ENCODE measurements at places on chromosomes 6 and 20.

GRCh38 chr6:83313882-83314281 lies 117.0 kb downstream of the ME1 start:
- no peak for DNase-seq

DNA sequence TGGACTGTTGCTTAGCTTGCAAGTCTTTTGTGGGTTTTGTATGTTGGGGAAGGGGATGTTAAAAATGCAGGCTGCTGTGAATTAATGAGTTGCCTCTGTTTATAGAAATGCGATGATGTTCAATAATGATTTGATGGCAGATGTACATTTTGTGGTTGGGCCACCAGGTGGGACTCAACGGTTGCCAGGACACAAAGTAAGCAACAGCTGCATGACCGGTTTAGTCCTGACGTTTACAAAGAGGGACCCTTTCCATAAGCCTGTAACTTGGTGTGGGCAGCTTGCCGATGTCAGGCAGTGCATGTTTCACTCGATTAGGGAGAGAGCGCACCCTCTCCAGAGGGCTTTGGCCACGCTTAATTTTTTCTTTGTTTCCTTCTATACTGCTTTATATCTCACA lies 1.3 kb downstream of the BTBD3 start:
- DNase-seq, result no peak

DNA sequence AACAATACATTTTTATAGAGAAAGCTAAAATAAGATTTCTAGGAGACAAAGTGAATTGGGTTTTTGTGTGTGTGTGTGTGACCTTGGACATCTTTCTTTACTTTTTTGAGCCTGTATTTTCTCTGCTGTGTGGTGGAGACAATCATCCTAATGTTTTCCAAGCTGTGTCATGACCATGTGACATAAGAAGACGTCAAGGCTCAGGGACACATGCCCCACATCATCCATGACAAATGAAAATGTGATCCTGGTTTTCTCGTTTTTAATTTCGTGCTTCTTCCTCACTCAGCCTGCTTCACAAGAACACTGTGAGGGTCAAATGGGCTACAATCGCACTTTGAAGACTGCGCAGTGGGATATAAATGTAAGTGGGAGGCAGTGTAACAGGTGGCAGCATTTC lies 3.9 kb upstream of the BTNL2 start:
- no peak for DNase-seq

GRCh38 chr6:35451354-35452182 lies 570 bp upstream of the FANCE start:
- no peak for DNase-seq

- DNase-seq, result no peak
These were observed 12.6 kb upstream of the ADA start for GRCh38 chr20:44664131-44664530.

- DNase-seq, result no peak
These were observed 1099.6 kb upstream of the GJE1 start for GRCh38 chr6:141033101-141033500.

DNA sequence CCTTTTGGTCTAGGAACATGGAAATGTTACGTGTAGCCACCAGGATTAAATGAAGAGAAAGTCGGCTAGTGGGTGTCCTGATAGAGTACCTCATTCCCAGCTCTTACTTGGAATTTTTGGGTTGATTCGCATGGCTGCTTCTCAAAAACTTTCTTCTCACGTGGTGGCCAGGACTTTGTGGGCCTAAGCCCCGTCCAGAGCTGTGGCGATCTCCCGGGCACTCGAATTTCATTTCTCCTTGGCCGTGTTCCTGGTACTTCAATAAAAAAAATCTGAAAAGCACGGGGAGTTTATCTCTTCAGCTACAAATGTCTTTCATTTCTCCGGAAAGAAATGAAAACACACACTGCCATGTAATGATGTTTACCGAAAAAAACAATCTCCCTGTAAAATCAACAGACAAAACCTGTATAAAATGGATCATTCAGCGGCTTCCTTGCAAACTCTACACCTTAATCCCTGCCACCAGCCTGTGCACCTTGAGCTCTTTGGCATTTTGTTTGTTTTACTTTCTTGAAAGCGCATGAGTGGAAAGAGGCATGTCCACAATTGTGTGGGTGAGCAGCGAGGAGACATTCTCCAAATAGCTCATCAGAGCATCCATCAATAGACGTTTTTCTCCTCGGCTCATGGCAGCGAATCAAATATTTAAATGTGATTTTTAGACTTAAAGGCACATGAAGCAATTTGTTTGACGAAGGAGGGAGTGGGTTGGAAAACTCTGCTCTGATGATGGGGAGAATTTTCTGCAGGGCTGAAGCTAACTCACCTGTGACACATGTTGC lies 173.1 kb downstream of the TFAP2C start:
- DNase-seq, result no peak

- no peak for DNase-seq
These were observed 56.7 kb upstream of the ZFAND3 start for GRCh38 chr6:37762806-37763205.

- no peak for DNase-seq
These were observed 420.9 kb downstream of the CDKAL1 start for GRCh38 chr6:20955131-20955530.

GRCh38 chr6:35089216-35089934 lies 51.8 kb downstream of the TCP11 start:
- DNase-seq, result no peak

- no peak for DNase-seq
These were observed 11.8 kb downstream of the CPNE5 start for GRCh38 chr6:36827261-36828079.

GRCh38 chr20:35994994-35995453 lies 26.6 kb downstream of the CNBD2 start:
- peak; percentile 65 for DNase-seq

GRCh38 chr6:25279748-25280343 lies 672 bp downstream of the CARMIL1 start:
- no peak for DNase-seq

- DNase-seq, result no peak
These were observed 233.7 kb downstream of the DLL1 start for GRCh38 chr6:170057034-170057734.

- DNase-seq, result no peak
These were observed 804.1 kb downstream of the TFAP2A start for GRCh38 chr6:9610620-9611415.

GRCh38 chr6:7933794-7934193 lies 23.2 kb upstream of the TXNDC5 start:
- no peak for DNase-seq

DNA sequence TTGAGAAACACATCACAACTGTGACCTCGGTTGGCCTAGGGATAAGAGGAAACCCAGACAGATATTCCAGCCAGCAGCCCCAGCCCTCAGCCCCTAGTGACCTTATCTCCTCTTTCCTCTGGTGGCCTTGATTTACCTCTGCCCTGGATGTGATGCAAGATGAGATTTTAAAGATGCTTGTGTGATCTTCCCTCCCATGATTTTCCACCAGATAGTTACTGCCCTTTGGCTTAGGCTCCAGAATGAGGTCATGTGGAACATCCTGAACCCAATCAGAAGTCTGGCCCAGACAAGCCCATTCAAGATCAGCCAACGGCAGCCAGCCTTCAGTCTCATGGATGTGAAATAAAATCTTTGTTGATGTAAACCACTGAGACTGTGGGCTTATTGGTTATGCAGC lies 104.0 kb downstream of the BANF2 start:
- DNase-seq, result no peak

GRCh38 chr20:32902456-32903420 lies 44.0 kb downstream of the EFCAB8 start:
- DNase-seq, result peak; percentile 55

- DNase-seq, result no peak
These were observed 251.8 kb upstream of the CITED2 start for GRCh38 chr6:139625998-139626975.

- no peak for DNase-seq
These were observed 112.8 kb downstream of the LINC00237 start for GRCh38 chr20:20993372-20993771.

DNA sequence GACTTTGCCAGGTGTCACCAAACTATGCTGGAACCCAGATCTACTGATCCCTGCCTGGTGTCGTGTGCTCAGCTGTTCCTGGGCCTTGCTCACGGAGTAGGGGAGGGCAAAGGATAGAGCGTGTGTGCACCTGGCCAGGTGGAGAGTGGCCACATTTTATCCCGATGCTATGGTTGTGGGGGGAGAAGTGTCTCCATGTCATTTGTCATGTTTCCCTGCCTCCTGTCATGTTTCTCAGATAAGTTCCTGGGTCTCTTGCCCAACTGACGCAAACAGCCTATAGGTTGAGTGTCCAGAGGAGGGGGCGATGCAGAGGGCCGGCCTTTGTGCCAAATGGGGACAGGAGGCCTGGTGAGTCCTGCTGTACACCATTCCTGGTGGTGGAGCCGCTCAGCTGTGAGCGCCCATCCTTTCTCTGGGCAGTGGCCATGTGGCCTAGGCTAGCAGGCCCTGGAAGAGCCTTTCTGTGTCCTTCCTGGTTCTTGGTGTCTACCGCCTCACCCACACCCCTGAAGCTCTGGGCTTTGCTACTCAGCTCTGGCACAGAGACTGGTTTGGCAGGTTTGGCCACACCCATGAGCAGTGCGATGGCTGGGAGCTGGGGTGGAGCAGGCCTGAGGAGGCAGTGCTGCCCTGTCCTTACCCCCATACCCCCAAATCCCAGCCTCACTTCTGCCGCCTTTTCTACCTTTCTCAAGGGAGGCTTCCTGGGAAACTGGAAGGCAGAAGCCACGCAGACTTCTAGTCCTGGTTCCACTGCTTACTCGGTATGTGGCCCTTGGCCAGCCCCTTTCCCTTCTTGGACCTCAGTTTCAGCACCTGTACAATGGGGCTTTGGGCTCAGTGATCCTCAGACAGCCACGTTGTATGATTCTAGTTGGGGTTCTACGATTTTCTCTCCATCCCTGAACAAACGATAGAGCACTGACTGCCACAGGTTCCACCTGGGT lies 32.3 kb upstream of the EPB41L1 start:
- no peak for DNase-seq

DNA sequence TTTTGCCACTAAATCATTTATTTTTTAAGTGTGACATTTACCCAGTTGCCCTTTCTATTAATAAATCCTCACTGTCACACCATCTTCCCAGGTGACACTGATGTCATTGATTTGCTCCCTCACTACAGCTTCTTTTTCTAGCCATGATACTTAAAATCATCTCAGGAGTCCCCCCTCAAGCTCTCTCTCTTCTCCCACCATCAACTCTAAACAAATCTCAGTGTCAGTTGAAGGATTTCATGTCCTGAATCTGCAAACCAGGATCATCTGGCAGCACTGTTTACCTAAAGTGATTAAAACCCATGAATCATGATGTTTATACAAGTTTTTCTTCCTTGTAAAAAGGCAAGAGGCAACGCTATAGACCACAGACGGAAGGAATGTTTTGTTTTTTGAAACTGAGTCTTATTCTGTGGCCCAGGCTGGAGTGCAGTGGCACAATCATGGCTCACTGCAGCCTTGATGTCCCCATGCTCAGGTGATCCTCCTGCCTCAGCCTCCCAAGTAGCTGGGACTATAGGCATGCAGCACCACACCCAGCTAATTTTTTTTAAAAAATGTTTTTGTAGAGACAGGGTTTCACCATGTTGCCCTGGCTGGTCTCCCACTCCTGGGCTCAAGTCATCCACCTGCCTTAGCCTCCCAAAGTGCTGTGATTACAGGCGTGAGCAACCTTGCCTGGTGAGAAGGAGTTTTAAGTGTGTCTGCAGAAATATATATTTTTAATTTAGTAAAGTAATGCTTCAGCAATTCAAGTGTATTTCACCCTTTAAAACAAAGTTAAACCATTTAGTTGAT lies 30.1 kb upstream of the SH3BGRL2 start:
- DNase-seq, result no peak

- no peak for DNase-seq
These were observed 287.3 kb upstream of the TSHZ2 start for GRCh38 chr20:52684905-52685304.

GRCh38 chr6:135828021-135828420 lies 23.5 kb upstream of the PDE7B start:
- no peak for DNase-seq

GRCh38 chr6:160178271-160178670 lies 56.7 kb downstream of the SLC22A1 start:
- DNase-seq, result no peak

DNA sequence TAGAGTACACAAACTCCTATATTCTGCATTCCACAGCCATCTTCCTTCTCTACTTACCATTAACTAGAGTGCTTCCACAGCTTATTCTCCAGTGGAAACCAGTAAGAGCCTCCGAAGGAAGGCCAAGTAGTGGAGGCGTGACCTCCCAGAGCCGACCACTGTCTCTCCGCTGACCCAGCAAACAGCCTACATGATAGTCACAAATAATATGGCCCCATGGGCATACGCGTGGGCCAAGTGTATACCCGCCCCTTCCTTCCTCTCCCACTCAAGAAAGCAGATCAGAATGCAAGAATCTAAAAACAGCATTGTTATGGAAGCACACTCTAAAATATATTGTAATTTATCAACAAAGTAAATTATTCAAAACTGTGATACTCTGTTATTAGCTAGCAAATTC lies 526.6 kb upstream of the JARID2 start:
- no peak for DNase-seq

DNA sequence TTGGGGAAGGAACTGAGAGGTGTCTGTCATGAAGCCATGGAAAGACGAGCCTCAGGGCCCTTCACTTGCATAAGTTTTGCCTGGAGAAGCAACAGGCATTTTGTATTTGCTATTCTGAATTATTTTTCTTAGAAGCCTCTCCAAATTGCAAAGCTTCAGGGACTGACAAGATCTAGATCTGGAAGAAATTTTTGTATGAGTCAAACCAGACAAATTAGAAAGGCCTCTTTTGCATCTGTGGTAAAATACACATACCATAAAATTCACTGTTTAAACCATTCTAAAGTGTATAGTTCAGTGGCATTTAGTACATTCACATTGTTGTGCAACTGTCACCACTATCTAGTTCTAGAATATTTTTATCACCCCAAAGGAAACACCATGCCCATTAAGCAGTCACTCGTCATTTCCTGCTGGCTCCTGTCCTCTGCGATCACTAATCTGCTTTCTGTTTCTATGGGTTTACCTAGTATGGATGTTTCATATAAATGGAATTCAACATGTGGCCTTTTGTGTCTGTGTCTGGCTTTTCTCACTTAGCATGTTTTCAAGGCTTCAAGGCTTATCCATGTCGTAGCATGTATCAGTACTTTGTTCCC lies 269.1 kb downstream of the PHF3 start:
- no peak for DNase-seq

- no peak for DNase-seq
These were observed 34.2 kb downstream of the CEP162 start for GRCh38 chr6:84193114-84193708.

DNA sequence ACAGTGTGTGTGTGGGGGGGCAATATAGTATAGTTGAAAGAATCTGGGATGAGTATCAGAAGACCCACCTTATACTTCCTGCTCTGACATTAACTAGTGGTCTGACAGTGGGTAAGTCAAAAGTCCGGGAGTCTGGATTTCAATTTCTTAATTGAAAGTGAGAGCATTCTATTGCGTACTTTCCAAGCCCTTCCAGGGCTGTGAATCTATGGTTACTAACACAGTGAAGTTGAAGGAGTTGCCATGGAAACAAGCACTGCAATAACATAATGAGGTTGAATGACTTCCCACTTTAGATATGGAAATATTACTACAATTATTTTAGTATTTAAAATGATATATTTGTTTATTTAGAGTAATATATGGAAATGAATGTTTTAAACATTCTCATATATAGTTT lies 80.2 kb downstream of the MLIP start:
- DNase-seq, result no peak

- no peak for DNase-seq
These were observed 41.3 kb upstream of the SSTR4 start for GRCh38 chr20:22993823-22994222.

All from activated CD4-positive, CD25-positive, alpha-beta regulatory T cell (primary cell).